Spinal cord (tissue), 10 donors: ENCODE measurements at places on chromosomes 4 and X. TPM values are rescaled to one million over a fixed set of nuclear protein-coding genes. Genes with fewer than 3 reads are reported as not detected.

The ARHGAP10 gene
- 27.8 TPM for total RNA-seq

The EFHC2 gene
- 8.0 TPM for total RNA-seq

The TMEM31 gene
- not detected for total RNA-seq

The FAM9A gene
- total RNA-seq, result not detected

The SPOCK3 gene
- 21.3 TPM for total RNA-seq

The MTMR8 gene
- total RNA-seq, result 4.5 TPM

DNA sequence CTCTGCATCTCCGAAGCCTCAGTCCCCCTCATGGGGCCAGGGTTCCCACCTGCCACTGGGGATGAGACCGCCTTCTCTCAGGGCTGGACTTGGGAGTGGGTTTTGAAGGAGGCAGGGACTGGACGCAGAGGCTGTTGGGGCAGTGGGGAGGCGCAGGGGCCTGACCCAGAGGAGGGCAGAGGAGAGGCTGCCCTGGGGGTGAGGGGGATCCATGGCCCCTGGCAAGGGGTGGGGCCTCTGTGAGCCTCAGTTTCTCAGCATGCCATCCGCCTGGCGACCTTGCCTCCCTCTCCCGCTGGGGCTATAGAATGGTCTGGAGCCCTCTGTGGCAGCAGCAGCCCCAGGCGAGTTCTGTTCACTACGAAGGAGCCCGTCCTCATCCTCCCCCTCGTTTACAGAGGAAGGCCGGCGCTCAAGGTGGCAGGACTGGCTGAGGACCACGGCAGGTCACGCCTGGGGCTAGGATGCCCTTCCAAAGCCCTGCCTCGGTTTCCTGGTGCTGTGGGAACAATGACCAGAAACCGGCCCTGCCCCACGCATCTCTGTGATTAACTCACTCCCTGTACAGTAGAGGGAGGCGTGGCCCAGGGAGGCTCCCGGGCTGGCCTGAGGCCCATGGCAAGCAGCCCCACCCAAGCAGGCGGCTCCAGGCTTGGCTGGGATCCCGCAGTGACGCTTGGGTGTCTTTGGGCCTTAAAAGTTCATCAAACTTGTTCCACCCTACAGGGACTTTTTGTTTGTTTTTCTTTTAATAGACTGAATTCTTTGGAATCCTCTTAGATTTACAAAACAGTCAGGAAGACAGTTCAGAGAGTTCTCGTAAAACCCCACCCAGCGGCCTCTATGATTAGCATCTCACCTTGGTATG lies 16.0 kb upstream of the SH3TC1 start:
- DNase-seq, result no peak

DNA sequence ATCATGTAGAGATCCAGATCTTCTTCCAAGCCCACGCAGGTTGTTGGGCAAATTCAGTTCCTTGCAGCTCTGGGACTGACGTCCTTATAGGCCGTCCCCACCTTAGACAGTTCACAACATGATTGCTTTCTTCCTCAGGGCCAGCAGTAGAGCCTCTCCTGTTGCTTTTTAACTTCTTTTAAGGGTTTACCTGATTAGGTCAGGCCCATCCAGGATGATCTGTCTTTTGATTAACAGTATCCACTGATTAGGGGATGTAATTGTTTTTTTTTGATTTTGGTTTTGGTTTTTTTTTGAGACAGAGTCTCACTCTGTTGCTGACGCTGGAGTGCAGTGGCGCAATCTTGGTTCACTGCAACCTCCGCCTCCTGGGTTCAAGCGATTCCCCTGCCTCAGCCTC lies 109.1 kb upstream of the BMPR1B start:
- DNase-seq, result no peak

DNA sequence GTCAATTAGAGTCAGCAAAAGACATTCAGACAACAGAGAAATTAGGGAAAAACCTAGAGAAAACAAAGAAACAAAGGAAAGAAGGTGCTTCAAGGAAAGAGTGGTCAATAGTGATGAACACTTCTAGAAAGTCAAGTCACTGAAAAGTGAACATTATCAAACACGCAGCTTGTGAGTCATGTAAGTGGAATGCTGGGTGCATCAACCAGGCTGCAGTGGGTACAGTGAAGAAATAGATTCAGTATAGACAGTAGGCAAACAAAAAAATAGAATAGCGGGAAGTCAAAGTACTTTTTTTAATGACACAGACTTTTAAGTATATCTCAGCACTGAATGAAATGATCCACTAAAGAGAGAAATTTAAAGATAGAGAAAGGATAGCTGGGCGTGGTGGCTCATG lies 245.8 kb downstream of the ARHGAP24 start:
- DNase-seq, result no peak

DNA sequence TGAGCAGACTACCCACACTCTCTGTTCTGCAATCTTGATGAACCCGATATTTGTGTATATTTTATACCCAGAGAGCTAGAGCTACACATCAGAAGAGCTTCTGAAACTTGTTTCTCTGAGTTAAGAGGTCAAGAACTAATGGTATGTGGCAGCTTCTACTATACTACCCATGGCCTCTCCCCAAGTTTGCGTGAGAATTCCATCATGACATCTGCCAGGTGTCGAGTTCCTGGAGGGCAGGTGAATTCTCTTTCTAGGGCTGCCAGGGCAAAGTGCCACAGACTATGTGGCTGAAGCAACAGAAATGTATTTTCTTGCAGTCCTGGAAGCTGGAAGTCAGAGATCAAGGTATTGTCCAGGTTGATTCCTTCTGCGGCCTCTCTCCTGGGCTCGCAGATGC lies 4.4 kb downstream of the SORCS2 start:
- no peak for DNase-seq

DNA sequence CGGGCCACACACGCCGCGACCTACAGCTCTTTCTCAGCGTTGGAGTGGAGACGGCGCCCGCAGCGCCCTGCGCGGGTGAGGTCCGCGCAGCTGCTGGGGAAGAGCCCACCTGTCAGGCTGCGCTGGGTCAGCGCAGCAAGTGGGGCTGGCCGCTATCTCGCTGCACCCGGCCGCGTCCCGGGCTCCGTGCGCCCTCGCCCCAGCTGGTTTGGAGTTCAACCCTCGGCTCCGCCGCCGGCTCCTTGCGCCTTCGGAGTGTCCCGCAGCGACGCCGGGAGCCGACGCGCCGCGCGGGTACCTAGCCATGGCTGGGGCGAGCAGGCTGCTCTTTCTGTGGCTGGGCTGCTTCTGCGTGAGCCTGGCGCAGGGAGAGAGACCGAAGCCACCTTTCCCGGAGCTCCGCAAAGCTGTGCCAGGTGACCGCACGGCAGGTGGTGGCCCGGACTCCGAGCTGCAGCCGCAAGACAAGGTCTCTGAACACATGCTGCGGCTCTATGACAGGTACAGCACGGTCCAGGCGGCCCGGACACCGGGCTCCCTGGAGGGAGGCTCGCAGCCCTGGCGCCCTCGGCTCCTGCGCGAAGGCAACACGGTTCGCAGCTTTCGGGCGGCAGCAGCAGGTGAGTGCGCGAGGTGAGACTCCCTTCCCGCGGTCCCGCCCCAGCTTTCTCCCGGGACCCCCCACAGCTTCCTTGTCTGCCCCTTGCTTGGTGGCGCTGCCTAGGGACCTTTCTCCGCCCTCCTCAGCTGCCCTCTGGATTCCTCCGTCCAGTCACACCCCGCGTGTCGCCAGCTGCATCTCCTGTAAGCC lies 678 bp downstream of the BMP3 start:
- DNase-seq, result peak; percentile 22

DNA sequence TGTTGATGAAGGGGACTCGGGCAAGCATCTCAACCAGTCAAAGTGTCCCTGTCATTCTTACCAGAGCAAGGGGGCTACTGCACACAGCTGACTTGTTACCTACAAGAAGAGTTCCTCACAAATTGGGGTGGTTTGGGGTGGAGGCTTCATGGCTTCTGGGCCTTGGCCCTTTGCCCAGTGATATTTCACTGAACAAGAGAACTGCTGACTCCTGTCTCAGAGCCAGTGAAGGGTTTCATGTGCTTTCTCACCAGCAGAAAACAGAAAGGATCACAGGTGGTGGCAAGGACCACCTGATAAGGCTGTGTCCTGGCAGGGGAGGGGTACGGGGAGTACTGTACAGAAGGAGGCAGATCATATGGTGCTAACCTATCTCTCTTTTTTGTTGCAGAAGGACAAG lies 53.5 kb downstream of the DLG3 start:
- DNase-seq, result no peak

GRCh38 chrX:20479896-20480295 lies 213.2 kb upstream of the RPS6KA3 start:
- no peak for DNase-seq

DNA sequence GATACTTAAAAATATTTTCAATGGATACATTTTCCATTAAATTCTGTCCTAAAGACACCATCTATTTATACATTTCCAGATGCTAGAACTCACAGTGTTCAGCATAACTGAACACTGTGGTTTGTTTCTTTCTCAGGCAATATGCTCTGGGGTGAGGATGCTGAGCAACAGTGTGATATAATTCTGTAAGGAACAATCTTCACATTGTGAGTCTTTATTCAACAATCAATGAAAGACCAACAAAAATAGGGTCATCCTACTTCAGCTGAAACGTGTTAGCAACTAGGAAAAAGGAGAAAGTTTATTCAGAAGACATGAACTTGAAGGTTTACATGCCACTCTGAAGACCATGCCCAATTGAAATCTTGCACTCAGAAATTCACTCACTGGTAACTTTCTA lies 284.8 kb downstream of the UNC5C start:
- DNase-seq, result no peak

DNA sequence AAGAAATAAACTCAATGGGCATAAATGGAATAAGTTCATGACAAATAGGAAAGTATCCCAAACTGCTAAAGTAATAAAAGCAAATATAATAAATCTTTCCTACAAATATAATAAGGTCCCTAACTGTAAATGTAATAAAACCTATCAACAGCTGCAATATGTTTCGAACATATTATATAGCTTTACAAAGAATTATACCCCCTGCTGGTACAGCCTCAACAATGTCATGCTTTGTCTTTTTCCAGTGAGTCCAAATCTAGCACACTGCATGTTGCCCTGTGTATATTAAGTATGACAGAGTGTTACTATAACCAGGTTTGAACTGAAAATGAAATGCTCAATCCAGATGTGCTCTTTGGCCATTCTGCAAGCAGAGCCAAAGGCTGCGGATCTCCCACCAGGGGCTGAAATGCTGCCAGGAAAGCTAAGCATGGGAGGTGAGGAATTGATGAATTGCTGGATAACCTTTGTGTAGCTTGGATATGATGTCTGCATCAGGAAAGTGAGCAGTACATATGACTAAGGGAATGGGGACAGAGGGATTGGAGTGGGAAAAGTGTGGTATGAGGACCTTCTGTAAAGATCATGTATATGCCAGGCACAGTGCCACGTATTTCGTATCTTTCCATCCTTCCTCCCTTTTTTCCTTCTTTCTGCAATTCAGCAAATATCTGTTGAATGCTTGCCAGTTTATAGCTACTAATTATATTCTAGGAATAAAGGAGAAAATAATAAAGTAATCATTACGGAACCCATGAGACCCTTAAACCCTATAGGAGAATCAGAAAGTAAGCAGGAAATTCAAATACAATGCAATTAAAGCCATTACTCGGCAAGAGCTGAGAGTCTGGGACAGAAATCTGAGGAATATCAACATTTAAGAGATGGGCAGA lies 954.6 kb upstream of the LCORL start:
- DNase-seq, result no peak

GRCh38 chr4:38856046-38856445 lies 571 bp downstream of the TLR6 start:
- DNase-seq, result no peak

- DNase-seq, result no peak
Measured at GRCh38 chr4:83329521-83330110, 5.0 kb downstream of the HPSE start.

DNA sequence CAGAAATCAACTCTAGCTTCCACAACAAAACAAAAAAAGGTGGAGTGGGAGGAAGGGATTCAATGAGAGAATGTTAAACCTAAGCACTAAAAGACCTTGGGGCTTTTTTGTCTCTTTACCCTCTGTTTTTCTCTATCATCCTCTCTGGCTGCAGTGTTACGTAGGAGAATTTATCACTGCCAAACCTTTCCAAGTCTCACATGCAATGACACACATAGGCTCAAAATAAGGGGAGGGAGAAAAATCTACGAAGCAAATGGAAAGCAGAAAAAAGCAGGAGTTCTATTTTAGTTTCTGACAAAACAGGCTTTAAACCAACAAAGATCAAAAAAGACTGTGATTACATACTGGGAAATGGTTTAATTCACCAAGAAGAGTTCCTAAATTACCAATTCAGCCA lies 152.1 kb downstream of the ADGRA3 start:
- no peak for DNase-seq

GRCh38 chr4:174317531-174317930 lies 33.8 kb downstream of the CEP44 start:
- DNase-seq, result no peak
